ENCODE measurements at places on chromosomes 11 and 22.
A peak's percentile ranks its signal among the peaks of the same experiment; 100 is the strongest.

DNA sequence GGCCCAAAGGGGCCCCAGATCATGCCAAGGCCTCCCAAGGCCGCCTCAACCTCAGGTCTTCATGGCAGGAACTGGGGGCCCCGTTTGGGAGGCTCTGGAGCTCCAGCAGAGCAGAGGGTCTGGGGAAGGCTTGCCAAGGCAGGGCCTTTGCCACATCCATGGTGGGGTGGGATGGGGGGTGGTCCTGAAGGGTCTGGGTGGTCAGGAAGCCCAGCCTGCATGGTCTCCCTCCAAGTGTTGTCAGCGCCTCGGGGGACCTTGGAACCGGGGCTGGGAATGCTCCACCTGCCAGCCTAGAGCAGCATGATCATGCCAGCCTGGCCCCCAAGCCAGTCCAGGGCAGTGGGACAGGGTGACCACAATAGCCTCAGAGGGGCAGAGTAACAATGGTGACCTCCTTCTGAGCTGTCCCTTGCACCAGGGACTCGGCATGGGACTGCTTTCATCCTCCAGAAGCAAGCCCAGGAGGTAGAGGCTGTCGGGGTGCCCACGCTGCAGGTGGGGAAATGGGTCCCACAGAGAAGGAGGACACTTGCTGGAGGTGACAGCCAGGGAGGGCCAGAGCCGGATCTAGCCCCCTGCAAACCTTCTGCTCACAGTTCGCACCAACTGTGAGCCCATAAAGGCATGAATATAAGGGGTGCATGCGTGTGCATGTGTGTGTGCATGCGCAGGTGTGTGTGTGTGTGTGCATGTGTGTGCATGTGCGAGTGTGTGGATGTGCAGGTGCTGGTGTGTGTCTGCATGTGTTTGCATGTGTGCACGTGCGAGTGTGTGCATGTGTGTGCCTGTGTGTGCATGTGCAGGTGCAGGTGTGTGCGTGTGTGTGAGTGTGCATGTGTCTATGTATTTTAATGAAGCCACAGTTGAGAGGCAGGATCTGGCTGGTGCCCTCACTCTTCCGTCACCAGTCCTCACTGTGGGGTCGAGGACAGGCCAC, 63.8 kb downstream of the MYEOV start:
- DNase-seq: no peak

- DNase-seq: no peak
Measured at GRCh38 chr11:90326647-90327046, 103.8 kb upstream of the CHORDC1 start.

GRCh38 chr11:58900479-58901420, 38.5 kb upstream of the GLYATL1 start:
- peak; percentile 43 for DNase-seq

DNA sequence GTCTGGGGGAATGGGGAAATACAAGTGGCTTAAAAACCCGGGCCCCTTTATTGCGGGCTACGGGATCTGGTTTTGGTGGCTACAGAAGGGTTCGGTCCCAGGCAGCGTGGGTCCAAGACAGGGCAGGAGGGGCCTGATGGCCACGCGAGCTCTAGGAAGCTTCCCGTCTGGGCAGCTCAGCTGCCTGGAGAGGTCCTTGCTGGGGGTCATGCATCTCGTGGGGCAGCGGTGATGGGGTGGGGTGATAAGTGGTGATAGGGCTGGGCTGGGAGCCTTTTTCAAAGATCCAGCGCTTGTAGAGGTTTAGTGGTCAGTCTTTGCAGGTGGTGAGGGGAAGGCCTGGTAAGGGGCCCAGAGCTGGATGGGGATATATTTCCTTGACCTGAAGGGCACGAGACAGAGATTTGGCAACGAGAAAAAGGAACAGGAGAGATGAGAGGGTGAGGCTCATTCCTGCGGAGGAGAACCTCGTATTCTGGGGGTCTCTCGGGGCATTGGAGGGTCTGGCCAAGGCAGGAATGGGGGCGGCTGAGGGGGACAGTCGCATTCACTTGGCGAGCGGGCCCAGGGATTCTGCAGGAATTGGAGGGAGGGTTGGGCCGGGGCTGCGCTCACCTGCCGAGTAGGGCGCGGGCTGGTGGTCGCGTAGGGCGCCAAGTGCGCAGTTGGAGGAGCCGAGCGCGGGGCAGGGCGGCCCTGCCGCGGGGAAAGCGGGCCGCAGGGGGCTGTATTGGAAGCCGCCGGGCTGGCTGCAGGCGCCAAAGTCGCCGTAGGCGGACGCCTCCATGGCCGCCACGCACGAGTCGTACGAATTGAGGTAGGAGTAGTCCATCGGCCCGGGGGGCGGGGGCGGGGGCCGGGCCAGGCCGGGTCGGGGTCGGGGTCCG, 560 bp downstream of the PHOX2A start:
- DNase-seq: no peak

- no peak for DNase-seq
Measured at GRCh38 chr11:6611963-6612212, 128 bp downstream of the TAF10 start.

DNA sequence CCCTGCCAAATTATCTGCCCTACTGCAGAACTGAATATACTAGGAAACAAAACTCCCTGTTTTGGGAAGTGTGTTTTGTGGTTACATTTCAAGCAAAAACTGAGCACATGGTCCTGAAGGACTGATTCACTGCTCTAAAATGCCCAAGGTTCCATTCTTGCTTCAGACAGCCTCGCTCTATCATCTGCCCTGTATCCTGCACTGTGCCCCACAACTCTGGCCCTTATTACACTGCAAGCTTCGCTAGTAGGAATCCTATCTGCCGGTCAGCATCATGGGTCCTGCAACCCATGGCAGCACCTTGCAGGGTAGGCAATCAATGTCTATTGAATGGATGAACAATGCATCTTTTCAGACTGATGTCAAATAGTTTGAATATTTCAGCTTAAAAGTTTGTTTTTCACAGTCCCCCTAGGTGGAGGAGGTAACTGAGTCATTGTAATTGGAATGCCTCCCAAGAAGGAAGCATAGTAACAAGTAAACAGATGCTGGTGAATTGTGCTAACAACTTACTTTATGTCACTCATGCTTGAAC, 21.3 kb downstream of the LAYN start:
- peak; percentile 75 for DNase-seq

DNA sequence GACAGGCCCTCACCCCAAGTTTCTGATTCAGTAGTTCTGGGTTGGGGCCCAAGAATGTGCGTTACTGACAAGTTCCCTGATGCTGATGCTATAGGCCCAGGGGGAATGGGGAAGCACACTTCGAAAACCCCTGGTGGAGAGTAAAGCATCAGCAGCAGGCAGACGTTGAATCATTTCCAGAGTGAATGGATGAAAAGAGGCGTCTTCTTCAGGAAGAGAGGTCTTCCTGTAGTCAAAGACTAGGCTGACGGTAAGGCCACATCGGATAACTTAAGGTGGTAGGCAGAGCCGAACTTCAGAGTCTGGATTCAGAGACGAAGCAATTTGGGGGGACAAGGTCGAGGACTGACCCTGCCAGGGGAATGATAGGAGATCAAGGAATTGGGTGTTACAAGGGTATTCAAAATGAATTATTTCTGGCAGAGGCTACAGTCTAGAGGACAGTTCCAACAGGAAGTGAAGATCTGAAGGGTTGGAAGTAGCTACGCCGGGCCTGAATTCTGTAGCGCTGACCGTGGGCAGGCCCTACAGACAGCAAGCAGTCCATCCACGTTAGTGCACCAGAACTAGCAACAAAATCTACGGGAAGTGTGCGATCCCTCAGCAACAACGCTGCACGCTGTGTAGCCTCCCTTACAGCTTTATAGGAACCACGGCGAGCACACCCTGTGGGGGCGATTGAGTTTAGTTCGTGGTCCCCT, 862 bp upstream of the CENATAC start:
- peak; percentile 58 for DNase-seq

GRCh38 chr11:87338046-87338639, 300.4 kb downstream of the TMEM135 start:
- no peak for DNase-seq

DNA sequence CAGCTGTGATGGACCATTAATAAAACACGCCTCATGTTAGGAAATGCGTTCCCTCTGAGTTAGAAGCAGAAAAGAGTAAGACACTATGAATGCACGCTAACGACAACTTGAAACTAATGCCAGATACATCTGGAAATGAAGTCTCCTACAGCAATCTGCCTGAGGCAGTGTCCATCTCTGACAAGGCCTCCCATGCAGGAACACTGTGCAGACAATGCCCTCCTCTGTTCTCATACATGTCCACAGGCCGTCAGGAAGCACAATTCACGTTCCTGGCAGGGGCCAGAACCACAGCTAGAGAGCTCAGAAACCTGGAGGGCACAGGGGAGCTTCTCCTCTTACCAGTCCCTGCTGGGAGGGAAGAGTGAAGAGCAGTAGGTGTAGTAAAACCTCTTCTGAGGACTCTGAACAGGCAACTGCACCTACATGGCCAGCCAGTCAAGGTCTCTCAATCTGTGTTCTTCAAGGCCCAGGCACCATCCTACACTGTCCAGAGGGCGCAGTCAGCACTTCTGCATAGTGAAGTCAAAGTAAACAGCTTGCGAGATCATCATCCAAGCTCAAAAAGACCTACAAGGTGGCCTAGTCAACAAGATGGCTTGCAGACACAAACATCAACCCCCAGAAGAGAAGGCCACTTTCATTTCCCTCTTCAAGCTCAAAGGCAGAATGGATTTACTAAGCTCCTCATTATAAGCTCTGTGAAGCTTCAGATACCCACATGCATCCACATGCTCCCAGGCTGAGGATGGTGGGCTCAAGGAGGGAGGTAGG, 41.5 kb upstream of the CYP2D6 start:
- DNase-seq: no peak

DNA sequence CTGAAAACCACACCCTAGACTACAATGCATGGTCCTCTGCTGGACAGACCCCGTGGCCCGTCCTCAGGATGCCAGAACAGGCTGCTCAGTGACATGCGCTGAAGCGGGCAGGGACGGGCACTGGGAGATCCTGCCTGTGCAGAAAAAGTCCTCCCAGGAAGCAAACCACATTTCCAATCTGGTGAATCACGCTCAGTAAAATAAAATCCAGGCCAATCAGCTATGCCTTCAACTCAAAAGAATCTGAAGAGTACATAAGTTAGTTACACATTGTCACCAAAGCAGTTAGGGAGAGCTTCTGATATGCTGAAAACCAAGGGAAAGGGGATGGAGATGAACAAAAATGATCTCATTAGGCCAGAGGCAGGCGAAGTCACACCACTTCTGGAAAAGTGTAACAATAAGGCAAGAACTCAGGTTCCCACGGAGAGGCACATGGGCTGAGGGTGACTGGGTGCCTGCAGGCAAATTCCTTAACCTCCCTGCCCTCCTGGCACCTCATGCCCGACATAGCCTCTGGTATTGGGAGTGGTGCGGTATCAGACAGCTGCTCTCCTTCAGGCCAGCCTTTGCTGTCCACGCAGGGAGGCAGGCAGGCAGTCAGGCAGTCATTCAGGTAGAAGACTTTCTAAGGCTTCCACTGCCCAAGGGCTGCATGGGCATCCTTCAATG, 66.4 kb downstream of the APOL5 start:
- DNase-seq: peak; percentile 74

- DNase-seq: no peak
Measured at GRCh38 chr11:3686751-3687150, 15.6 kb upstream of the CHRNA10 start.
